Daoy (cell line): ENCODE measurements at places on chromosomes 2 and 18.

DNA sequence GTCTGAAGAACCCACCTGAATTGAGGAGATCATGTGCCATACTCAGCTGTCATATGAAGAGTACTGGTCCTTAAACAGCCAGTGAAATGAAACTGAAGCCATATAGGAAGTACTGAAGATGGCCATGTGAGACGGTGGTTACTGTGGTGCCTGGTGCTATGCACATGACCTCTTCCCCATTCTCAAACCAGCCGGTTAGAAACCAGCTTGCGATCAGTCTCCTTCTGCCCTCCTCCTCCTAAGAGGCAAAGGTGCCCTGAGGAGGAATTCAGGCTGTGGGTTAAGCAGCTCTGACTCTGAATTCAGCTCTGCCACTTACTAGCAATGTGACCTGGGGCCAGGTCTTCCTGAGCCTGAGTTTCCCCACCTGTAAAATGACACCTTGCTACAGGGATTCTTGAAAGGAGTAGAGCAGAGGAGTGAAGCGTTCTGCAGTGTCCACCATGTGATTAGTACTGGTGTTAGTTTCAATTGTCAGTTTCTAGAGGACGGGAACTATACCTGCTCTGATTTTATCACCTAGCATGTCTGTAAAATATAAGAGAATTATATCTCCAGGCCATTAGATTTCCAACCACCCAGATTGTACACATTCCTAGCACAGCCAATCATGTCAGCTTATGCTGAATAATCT is 5.1 kb downstream of the FECH start:
- DNase-seq = no peak

- DNase-seq = no peak
These were observed 362.4 kb upstream of the MEX3C start for GRCh38 chr18:51559902-51560287.

GRCh38 chr2:9813312-9814128 is 29.8 kb upstream of the TAF1B start:
- DNase-seq = peak; percentile 75

DNA sequence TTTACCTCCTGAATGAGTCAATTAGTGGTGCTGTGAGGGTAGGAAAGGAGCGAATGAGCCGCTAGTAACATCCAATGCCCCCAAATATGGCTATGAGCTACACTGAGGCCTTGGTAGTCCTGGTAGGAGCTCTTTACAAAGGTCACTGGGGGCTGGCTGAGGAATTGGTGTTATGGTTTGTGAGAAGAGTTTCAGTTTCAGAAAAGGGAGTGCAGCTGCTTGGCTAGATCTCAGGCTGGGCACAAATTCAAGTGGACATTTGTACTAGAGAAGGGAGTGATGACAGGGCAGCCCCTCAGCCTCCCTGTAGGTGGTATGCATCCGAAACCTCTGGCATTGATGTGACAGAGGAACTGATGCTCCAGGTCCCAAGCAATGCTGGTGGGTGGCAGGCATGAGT is 13.9 kb upstream of the PAIP2B start:
- DNase-seq = no peak

DNA sequence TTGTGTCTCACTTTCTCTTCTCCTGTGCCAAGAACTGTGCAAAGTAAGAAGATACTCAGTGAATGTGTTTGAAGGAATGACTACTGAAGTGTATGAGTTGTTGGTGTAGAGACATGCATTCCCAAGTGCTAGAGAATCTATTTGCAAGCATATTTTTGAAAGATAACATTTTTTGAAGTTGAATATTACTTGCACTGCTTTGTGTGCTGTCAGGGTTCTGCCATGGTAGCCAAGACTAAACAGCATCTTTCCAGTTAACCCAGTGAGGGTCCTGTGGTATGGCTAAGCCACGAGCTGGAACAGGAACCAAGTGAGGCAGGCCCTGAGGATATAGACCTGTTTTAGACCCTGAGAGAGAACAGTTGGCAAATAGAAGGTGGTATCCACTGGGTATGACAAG is 35.2 kb upstream of the EFEMP1 start:
- DNase-seq = no peak

DNA sequence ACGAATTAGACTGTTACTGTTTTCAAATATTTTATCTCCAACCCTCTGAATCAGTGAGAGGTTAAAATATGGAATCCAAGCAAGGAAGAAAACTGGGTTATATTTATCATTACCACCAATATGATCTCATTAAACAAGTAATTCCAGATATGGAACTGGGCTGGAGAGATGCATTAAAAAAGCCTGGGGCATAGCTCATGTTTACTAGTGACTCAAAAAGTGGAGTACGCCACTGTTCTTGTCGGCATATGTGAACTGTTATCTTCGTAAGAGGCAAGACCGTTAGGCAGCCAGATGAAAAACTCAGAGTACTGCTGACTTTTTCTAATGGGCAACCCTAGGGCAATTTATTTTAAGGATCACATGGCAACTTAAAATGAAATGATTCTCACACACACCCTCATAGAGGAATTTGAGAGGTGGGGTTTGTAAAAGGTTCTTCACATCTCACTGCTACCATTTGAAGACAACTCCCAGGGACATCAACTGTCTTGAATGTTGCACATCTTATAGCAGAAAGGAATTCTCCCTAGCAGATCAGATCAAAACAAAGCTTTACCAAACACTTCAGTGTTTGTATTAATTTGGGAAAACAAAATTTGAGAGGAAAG is 105.2 kb upstream of the TFCP2L1 start:
- DNase-seq = no peak

DNA sequence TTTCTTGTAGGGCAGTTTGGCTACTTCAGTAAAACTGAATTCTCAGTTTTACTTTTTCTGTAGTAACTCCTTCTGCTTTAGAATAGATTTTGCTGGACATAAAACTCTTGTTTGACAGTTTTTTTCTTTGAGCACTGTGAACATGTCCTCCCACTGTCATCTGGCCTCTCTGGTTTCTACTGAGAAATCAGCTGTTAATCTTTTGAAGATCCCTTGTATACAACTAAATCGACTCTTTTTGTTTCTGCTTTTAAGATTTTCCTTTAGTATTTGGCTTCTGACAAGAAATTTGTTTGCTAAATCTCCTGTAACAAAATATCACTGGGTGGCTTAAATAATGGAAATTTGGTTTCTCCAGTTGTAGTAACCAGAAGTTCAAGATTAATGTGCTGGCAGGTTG is 570.9 kb upstream of the RAB6C start:
- DNase-seq = no peak

DNA sequence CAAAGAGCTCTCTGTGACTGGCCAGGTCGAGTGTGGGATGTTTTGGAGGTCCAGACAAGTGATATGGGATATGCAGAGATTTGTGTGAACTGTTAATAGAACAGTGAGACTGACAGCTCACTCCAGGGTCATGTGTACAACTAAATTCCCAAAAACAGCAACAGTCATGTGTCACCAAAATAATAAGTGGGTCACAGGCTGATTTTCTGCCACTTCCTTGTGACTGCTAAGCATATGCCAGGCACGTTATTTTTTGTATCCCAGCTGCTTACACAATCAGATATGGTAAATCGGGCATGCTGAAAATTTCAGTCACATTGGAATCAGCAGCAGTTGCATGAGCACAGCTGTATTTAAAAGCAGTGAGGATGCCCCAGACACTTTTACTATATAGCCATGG is 198.7 kb downstream of the PTGR3 start:
- no peak for DNase-seq

DNA sequence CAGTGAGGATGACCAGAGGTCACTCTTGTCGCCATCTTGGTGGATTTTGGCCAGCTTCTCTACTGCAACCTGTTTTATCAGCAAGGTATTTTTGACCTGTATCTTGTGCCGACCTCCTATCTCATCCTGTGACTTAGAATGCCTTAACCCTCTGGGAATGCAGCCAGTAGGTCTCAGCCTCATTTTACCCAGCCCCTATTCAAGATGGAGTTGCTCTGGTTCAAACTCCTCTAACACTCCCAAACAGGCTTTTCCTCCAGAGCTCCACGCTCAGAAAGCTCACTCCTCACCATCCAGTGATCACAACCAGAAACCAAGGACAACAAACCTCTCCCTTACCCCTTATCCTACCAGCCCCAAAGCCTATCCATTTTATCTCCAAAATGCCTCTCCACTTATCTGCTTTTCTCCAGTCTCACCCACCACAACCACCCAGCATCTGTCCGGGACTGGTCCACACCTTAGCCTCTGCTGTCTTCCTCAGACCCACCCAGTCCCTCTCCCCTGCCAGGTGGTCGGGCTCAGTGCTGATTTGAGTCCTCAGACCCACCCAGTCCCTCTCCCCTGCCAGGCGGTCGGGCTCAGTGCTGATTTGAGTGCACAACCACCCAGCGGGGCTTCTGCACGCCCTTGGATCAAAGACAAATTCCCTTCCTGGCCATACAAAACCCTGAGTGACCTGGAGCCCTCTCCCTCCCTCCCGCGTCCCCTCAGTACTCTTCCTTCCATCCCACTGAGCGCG is 11.7 kb upstream of the SMAD7 start:
- no peak for DNase-seq
